B cell (primary cell): ENCODE measurements at places on chromosomes 6 and 20. TPM values are rescaled to one million over a fixed set of nuclear protein-coding genes. Genes with fewer than 3 reads are reported as not detected.

ARG1 gene
- not detected in 2 replicates for total RNA-seq

- DNase-seq: no peak
These were observed 7.8 kb upstream of the PCIF1 start for GRCh38 chr20:45926731-45927070.

DNA sequence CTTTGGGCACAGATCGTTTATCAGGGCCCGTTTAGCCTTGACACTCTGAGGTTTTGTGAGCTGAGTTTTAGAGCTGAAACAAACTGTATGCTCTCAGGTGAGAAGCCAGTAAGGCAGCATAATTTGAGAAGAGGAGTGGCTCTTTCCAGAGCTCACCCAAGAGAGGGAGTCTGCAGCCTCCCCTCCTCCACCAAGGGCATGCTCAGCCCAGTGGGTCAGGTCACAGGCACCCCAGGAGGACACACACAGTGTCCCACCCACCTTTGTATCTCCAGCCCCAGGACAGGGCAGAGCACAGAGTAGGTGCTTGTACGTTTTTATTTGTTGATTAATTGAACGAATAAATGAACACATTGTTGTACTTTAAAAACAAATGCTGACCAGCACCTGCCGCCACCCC lies 3.4 kb downstream of the TSPO2 start:
- no peak for DNase-seq

CDKAL1 gene
- 33.3 and 35.5 TPM in 2 replicates for total RNA-seq

DNA sequence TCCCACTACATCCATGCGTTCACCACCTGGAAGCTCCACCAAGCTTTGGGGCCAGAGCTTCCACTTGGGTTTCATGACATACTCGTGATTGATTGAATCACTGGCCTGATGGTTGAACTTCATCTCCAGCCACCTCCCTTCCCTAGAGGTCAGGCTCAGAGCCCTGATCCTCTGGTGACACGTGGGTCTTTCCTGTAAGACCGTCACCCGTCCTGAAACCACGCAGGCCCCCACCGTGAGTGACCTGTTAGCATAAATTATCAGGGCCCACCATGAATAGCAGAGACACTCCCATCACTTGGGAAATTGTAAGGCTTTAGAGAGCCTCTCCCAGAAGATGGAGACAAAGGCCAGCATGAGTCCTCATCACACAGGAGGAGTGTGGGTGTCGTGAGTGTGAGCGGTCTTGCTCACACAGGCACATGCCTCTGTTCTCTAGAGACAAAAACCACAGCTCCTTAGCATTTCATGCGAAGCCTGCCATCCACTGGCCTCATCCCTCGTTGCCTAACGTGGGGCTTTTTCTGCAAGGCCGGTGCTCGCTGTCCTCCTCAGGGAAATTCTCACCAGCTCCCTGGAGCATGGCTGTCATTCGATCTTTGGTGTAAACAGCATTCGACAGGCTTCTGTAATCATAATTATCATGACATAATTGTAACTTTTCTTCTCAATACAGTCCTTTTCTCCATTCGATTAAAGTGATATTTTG lies 65.1 kb upstream of the DUSP22 start:
- DNase-seq: peak; percentile 78

DNA sequence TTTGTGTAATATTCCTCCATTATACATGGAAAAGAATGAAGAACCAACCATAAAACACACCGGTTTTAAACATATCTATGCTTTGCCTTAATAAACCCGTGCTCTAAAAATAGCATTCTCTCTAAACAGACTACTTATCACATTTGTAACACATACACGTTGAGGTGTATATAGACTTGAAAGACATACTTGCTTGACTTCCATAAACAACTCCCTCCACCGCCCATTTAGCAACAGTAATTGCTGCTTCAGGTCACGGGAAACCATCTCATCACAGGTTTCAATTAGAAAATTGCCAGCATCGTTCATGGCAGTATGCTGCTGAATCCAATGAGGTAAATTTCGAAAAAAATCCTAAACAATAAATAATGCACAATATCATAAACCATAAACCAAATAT lies 174.0 kb downstream of the SYNE1 start:
- DNase-seq: no peak

DNA sequence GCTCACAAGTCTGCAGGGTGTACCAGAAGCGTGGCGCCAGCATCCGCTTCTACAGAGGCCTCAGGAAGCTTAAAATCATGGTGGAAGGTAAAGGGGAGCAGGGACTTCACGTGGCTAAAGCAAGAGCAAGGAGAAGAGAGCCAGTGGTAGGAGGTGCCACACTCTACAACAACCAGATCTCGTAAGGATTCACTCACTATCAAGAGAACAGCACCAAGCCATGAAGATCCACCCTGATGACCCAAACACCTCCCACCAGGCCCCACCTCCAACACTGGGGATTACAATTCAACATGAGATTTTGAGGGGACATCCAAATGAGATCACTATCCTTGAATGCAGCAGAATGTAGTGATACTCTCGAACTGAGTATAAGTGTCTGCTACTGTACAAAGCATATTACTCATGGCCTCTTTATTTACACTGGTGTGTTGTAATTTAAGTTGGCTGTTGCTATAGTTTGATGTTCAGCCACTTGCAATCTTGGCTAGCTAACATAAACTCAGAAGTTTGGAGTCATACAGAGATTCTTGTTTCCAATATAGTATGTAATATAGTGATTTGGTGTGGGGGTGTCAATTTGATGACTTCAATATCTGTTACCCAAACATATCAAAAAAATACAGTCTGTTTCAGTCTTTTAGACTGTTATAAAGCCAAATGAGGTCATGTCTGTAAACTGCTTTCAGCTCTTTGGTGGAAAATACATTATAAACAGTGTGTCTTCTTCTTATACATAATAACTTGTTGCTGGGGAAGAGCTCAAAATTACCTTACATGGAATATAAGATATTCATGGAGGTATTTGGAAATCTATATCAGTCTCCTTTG lies 39.4 kb upstream of the MYLIP start:
- no peak for DNase-seq

DNA sequence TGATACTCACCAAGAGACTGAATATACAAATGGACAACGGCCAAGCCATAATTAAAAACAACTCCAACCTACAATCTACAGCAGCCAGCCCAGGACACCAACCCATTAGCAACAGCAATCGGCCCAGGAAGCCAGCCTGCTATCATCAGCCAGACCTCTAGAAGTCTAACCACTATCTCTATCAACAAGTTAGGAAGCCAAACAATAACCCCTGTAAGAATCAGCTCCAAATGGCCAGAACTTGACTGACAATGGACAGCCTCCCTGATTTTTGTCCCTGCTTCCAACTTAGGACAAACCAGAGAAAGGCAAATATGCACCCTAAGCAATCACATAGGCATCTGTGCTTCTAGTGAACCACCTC lies 511.8 kb upstream of the JARID2 start:
- DNase-seq: no peak

DNA sequence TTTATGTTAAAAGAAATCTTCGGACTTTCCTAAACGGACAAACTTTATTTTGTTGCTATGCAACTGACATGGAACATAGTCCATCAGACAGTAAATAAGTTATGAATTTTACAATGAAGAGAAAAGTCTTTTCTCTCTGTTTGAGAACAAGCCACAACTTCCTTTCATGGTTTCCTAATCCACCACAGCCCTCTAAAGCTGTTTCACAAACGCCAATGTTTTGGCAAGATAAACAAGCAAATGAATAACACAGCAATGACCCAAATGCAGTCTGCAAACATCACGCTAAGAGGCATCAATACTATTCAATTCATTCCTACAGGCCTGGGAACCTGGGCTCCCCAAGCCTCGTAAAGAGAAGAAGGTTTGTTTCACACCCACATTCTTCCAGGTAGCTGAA lies 60.4 kb downstream of the HAO1 start:
- no peak for DNase-seq

GRCh38 chr20:63254232-63254605 lies at the start of gene NKAIN4:
NKAIN4 (minus strand) TSS chr20:63254463; CDS start chr20:63254450, 13 bp downstream.
- no peak for DNase-seq

HDGFL1 gene
- not detected in 2 replicates for total RNA-seq

DNA sequence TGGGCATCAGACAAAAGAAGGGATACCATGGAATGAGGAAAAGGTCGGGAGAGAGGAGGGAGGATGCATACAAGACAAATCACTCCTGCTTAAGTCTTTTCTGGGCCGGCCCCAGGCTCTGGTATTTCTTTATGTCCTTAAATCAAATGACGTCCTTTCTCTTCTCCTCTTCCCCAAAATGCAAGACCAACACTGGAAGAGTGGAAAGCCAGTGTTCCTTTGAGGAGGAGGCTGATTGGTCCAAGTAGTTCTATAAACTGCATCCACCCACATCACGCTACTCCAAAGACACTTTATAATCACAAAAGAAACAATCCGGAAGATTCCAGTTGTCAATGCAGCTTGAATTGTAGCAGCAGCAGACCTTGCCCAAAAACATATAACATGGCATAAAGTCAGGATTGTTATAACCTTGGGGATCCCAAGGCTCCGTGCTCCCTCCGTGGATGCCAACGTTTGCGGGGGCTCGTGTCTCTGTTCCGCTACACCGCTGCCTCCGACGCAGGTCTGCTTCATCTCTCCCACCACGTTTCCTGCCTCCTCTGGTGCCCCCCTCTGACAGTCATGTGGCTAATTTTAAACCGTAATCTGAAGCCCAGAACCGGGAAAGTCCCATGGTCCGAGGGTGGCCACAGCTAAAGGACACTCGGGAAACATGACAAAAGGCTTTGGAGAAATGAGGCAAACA lies 47.1 kb downstream of the MCUR1 start:
- DNase-seq: peak; percentile 50

DNA sequence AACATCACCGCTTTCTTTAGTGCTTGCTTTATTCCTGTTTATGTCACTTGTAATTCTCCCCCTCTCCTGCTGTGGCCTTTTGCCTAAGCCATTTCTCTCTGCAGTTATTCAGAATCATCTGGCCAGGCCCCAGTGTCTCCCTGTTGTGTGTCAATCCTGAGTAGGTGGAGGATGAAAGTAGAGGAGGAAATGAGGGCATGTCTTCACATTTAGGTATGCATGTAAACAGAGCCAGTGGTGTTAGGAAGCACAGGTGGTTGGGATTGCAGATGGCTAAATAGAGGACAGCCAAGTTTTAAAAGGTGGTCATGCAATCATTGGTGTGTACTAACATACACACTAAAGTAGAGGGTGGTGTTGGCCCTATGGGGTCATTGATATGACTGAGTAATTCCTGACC lies 5.2 kb downstream of the PRSS35 start:
- DNase-seq: no peak

- DNase-seq: no peak
These were observed 58.3 kb upstream of the TMEM181 start for GRCh38 chr6:158501360-158502262.

DNA sequence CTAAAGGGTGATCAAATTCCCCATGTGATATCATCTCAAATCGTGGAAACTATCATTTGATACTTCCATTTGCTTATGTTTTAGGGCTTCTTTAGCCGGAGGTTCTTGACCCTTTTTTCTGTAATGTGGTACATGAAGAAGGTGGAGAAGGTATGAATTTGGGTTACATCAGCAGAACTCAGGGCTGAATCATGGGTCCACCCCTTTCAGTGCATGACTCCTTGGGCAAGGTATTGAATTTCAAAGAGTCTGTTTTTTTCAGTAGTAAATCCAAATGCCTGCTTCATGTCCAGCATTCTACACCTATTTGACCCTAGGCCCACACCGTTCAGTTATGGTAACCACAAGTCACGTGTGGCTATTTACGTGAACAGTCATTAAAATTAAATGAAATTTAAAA lies 30.6 kb upstream of the QKI start:
- no peak for DNase-seq

DNA sequence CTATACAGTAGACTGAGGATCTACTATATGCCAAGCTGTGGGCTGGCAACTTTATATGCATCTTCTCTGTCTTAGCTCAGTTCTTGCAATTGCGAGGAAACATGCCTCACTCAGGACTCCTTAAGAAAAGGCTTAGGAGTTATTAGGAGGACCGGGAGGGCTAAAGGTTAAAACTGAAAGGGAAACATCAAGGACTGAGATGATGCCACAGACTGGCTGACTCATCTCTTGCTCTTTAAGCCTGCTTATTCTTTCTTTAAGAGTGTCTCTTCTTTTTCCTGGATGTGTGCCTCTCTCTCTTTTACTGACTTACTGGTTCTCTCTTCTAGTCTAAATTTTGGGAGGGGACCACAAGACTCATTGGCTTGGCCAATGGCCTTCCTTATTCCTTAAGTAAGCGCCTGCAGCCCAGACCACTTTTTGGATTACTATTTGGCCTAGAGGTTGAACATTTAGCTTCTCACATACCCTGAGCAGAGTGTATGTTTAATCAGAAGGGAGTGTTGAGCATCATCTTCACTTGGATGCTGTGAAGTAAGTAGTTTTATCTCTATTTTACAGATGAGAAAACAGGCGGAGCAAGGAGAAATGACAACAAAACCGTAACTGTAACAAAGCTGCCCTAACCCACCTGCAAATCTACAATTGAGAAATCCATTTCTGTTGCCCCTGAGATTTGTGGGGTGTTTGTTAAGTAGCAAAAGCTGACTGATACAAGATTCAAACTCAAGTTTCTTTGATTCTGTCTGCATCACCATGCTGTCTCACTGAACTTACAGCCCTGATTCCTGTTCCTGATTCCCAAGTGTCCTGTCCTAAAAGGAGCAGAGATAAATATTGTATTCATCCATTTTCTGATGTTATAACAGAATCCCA lies 7.2 kb upstream of the SDC4 start:
- no peak for DNase-seq
